ENCODE measurements at places on chromosomes 1 and 21.
A peak's percentile ranks its signal among the peaks of the same experiment; 100 is the strongest.

- DNase-seq = no peak
Measured at GRCh38 chr1:114482585-114482984, 28.4 kb downstream of the TRIM33 start.

- DNase-seq = no peak
Measured at GRCh38 chr1:19283891-19284290, 4.7 kb downstream of the AKR7A3 start.

- no peak for DNase-seq
Measured at GRCh38 chr21:35048183-35048601, 910 bp downstream of the RUNX1 start.

DNA sequence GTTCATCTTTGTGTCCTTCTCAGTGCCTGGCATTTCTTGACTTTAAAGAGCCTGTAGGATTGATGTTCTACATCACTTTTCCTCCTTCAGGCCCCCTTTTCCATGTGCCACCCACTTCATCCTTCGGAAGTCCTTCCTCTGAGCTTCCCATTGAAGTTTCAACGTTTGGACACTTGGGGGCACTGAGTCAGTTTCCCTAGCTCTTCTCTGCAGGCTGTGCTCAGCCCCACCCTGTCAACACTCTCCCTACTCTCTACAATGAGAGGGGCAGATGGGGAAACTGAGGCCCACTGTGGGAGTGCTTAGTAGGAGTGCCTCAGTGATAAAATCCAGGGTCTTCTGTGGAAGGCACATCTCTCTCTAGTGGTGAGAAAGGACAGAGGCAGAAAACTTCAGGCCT is 11.9 kb downstream of the KCNJ10 start:
- DNase-seq = no peak

DNA sequence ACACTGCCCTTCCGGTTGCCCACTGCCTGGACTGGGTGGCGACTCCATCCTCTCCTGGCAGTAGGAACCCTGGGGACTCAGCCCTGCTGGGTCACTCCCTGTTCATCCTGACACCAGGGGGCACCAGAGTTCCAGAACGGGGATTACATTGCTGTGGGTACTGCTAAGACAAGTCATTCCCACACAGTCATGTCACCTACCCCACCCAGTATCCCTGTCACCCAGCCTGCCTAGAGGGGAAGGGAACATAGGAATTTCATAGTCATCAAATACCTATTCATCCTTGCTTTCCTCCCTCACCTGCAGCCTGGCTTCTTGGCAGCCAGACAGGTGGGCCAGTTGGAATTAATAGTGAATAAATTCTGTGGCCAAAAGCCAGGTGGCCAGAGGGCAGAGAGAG is 9.8 kb upstream of the SFN start:
- peak; percentile 73 for DNase-seq

DNA sequence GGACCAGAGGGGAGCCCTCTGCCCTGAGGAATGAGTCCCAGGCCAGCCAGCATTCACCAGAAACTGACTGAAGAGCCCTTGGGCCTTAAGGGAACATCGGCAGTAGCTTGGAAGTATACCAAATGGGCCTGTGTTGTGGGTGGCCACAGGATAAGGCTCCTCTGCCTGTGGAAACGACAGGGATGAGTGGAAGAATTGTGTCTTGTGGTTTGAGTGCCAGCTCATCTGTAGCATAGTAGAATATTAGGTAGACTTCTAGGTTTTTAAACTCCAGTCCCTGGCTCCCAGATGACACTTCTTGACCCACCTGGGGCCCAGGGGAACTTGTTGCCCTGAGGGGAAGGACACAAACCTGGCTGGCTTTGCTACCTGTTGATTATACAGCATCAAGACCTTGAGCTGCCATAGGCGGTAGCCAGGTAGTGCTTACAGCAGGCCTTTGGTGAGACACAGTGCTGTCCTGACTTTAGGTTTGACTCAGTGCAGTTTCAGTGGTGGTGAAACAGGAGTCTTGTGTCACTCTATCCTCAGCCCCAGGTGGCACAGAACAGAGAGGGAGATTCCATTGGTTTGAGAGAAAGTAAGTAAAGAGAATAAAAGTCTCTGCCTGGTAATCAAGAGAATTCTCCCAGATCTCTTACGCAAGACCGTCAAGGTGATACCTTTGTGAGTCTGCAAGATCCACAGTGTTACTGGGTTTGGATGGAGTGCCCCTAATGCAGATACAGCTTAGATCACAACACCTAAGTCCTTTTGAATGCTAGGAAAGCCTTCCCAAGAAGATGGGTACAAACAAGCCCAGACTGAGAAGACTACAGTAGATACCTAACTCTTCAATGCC is 50.2 kb downstream of the RABGAP1L start:
- no peak for DNase-seq

DNA sequence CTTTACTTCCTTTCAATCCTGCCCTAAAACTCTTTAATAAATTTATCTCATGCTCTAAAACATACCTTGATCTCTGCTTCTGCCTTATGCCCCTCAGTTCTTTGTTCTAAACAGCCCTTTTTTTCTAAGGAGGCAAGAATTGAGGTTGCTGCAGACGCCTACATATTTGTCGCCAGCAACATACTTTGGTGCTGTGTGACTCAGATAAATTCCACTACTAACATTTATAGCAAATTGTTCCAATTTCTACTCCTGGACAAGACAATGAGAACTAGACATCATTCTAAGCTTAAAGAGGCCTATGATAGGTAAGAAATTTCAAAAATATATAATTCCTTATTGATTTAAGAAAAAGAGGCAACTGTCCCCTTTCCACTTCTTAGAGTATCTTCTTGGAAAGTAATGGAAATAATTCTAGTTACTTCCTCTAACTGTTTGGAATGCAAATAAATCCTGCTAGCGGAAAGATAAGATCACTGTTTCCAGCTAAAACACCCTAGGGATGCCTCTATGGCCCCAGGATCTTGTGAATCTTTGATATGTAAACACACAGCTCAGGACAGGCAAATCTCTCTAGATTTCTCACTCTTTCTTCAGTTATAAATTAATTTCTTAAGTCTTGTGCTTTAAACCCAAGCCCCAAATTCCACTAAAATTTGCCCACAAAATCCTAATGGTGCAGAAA is 869.1 kb downstream of the KCNT2 start:
- peak; percentile 75 for DNase-seq

GRCh38 chr1:11761988-11762406 is at the start of gene C1orf167:
TSS of gene C1orf167 (plus strand) at chr1:11762193. CDS start at chr1:11764401, 2,208 bp downstream.
- no peak for DNase-seq

DNA sequence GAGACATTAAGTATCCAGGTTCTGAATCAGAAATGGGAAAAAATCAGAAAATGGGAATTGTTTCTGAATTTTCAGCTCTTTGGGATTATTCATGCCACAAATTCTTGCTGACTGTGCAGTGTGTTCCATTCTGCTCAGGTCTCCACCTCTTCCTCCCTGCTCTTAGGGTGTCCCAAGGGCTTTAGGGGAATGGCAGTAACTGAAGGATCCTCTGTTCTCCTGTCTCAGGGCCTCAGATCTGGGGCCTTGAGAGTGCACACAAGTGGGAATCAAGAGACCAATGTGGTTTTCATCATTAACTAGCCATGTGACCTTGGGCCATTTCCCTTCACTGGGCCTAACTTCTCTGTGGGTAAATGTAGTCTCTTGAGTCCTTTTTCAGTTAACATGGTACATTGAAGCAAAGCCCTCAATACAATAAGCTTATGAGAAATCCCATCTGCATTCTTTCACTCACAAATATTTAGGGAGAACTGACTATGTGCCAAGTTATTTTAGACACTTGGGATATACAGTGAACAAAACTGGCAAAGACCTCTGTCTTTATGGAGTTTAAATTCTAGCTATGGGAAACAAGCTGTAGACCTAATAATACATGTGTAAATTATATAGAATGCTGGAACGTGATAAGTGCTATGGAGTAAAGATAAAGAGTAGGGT is 75.7 kb upstream of the SPATA6 start:
- no peak for DNase-seq

DNA sequence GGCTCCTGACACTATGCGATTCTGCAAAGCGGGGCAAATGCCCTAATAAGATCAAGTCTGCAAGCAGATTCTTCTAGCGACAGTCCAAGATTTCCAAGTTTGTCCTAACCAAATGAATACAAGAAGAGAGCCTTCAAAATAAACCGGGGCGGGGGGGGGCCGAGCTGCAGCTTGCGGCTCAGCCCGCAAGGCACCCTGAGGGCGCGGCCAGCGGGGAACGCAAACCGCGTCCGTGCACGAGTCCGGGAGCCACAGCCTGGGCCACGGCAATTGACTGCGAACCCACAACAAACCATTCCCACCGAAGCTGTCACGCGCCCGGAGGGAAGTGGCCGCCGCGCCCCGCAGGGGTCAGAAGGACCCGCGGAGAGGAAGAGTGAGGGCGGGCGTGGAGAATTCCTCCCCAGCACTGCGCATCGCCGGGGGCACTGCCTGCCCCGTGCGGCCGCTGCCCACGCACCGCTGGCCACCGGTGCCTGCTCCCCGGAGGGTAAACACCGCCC is 687 bp downstream of the TGFBR3 start:
- DNase-seq = peak; percentile 17

GRCh38 chr1:20719261-20719660 is 1.5 kb upstream of the KIF17 start:
- no peak for DNase-seq

DNA sequence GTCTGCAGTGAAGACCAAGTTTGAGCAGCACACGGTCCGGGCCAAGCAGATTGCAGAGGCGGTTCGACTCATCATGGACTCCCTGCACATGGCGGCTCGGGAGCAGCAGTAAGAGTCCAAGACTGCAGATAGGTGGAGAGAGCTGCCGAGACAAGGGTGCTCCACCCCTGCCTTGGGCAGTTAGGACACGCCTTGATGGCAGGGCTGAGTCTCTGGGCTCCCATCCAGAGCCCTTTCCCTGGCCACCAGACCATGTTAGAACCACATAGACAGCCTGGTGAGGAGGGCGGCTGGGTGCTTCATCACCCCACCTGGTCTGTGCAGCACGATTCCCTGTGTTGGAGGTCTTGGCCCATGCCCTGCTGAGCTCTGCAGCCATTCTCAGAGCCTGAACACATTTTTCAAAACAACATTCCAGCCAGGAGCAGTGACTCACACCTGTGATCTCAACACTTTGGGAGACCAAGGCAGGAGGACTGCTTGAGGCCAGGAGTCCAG is 17.3 kb upstream of the MIIP start:
- DNase-seq = peak; percentile 11

GRCh38 chr1:25794325-25794724 is 5.7 kb upstream of the SELENON start:
- no peak for DNase-seq
